Hair follicle dermal papilla cell (primary cell): ENCODE measurements at places on chromosomes 11 and 22. TPM values are rescaled to one million over a fixed set of nuclear protein-coding genes. Genes with fewer than 3 reads are reported as not detected.

MOGAT2 gene
- total RNA-seq: not detected in 2 replicates

PATE4 gene
- total RNA-seq: not detected in 2 replicates

CACNA1I gene
- total RNA-seq: under 0.01 and 0.12 TPM in 2 replicates

CHRNA10 gene
- total RNA-seq: 0.85 and 1.3 TPM in 2 replicates

DBX1 gene
- not detected in 2 replicates for total RNA-seq

ALKBH8 gene
- total RNA-seq: 5.7 and 9.9 TPM in 2 replicates

RFPL1 gene
- total RNA-seq: not detected in 2 replicates
